Suprapubic skin (tissue), 4 donors: ENCODE measurements at places on chromosomes 13 and 19.

- no peak for DNase-seq
Observed at GRCh38 chr13:37598597-37598996, at the start of gene POSTN. TSS of gene POSTN (minus strand) at chr13:37598768. CDS start at chr13:37598726, 42 bp downstream.

- DNase-seq = no peak
Observed at GRCh38 chr19:19457671-19458070, 52.2 kb downstream of the GATAD2A start.

DNA sequence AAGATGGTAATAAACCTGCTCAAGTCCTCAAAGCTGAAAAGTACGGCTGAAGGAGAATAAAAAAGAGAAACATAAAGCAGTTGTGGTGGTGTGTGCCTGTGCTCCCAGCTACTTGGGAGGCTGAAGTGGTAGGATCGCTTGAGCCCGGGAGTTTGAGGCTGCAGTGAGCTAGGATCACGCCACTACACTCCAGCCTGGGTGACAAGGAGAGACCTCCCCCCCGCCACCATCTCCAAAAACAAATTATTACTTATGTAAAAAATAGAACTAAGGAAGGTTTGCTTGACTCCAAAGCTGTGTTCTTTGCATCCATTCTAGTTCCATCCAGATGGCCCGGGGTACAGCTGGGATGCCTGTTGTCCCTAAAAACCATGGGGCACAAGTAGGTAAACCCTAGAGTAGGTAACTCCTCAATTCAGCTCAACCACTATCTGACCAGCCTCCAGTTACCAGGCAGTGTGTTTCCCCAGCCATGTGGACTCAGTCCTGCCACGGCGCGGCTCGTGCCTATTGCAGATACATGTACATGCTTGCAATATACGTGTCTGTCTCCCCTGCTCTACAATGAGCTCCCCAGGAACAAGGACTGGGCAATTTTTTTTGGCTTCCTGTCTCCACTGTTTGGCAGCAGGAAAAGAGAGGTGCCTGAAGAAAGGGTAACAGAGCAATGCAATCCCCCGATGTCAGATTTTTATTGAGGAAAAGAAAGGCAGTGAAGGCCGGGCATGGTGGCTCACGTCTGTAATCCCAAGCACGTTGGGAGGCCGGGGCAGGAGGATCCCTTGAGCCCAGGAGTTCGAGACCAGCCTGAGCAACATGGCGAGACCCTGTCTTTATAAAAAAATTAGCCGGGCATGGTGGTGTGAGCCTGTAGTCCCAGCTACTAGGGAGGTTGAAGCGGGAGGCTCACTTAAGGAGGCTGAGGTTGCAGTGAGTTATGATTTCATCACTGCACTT lies 101.3 kb downstream of the GNG7 start:
- DNase-seq = no peak

- DNase-seq = no peak
Observed at GRCh38 chr13:31394506-31394905, 194.7 kb downstream of the B3GLCT start.

DNA sequence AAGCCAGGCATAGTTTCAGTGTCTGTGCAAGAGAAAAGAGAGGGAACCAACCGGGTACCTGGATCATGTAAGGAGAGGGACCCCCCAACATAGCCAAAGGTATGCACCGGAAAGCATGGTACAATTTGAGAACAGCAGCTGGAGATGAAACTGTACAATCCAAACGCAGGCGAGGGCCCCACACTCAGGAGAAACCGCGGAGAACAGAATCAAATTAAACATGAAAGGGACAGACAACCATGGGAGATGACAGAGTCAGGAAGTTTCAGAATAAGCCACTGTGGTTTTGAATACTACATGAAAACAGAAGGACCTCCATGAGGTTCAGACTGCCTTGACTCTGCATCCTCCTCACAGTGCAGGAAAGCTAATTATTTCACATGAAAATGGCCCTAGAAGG lies 62.9 kb upstream of the SPATA13 start:
- DNase-seq = no peak

DNA sequence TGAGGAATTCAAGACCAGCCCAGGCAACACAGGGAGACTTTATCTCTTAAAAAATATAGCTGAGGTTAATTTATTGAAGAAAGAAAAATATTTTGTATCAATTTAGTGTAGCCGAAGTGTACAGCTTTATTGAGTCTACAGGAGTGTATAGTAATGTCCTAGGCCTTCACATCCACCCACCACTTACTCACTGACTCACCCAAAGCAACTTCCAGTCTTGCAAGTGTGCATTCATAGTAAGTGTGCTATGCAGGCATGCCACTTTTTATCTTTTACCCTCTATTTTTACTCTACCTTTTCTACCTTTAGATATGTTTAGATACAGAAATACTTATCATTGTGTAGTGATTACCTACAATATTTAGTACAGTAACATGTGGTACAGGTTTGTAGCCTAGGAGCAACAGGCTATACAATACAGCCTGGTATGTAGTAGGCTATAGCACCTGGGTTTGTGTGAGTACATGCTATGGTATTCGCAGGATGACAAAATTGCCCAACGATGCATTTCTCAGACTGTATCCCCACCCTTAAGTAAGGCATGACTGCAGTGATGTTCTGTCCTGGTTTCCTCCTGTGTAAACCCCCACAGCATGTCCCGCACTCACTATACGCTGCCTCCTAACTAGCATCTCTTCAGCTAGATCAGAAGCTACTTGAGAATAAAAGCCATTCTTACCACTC lies 15.3 kb upstream of the ATP12A start:
- no peak for DNase-seq

GRCh38 chr19:55352549-55353145 lies 1.9 kb downstream of the COX6B2 start:
- DNase-seq = no peak

GRCh38 chr19:44623080-44623479 lies 9.7 kb downstream of the IGSF23 start:
- no peak for DNase-seq

DNA sequence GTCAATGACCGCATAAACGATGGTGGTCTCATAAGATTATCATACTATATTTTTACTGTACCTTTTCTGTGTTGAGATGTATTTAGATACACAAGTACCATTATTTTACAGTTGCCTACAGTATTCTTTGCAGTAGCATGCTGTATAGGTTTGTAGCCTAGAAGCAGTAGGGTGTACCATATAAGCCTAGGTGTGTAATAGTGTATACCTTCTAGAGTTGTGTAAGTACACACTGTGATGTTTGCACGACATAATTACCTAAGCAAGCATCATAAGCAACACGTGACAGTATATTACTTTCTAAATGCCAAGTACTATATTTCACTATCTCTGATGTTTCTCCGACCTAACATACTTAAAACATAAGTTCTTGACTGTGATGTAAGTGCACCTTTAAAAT lies 2.7 kb downstream of the LPAR6 start:
- DNase-seq = no peak

DNA sequence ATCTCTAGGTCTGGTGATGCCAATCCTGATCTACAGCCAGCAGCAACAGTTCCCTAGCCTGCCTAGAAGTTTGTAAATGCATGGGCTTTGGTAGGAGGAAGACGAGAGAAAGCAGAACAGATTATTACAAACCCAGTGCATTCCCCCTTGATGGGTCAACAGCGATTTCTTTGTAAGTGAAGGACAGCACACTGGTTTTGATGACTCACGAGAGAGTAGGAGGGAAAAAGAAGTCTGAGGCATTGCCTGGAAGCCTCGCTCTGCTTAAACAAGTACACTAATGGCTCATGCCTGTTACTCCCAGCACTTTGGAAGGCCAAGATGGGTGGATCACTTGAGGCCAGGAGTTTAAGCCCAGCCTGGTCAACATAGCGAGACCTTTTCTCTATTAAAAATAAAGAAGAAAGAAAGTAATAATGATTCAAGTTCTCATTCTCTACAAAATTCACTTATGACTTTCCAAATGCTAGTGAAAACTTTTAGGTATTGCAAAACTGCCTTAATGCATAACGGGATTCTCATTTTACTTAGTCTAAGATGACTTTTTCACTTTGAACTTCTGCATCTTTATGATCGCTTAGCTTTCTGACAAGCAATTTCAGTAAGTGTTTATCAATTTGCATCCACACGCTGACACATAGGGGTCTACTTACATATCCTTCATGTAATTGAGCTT lies 47.7 kb upstream of the USPL1 start:
- DNase-seq = no peak

- DNase-seq = no peak
Observed at GRCh38 chr13:96252903-96253302, 163.0 kb downstream of the HS6ST3 start.

- no peak for DNase-seq
Observed at GRCh38 chr13:20796791-20797508, 23.2 kb upstream of the EEF1AKMT1 start.

- DNase-seq = no peak
Observed at GRCh38 chr19:7970716-7971448, 27.4 kb upstream of the TIMM44 start.

- DNase-seq = no peak
Observed at GRCh38 chr19:51372649-51373504, at the start of gene NKG7. TSS of gene NKG7 (minus strand) at chr19:51372654. CDS start at chr19:51372535, 119 bp downstream.

DNA sequence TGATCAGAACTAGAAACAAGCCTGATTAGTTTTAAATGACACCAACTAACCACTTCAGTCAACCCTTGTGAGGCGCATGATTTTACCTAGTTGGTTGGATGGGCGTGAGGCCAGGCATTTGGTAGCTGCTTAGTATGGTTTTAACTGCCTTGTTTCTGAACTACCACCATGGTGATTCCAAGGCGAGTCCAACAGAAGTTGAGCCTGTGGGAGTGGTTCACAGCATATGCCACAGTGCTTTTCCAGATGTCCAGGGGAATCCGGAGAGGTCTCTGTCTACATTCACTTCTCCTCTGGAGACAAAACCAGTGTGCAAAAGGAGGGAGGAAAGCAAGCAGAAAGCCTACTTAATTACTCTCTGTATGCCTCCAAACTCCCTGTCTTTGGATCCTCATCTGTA lies 524.1 kb downstream of the GPC6 start:
- DNase-seq = no peak

GRCh38 chr19:2045501-2046045 lies 5.5 kb downstream of the MKNK2 start:
- no peak for DNase-seq

- DNase-seq = peak; percentile 51
Observed at GRCh38 chr19:954672-955494, 29.0 kb downstream of the ARID3A start.

- no peak for DNase-seq
Observed at GRCh38 chr19:36103842-36104552, 6.9 kb upstream of the OVOL3 start.
